T-helper 17 cell (primary cell): ENCODE measurements at places on chromosomes 13 and 19.

GRCh38 chr19:482186-483041 lies 13.9 kb upstream of the MADCAM1 start:
- DNase-seq, result no peak

DNA sequence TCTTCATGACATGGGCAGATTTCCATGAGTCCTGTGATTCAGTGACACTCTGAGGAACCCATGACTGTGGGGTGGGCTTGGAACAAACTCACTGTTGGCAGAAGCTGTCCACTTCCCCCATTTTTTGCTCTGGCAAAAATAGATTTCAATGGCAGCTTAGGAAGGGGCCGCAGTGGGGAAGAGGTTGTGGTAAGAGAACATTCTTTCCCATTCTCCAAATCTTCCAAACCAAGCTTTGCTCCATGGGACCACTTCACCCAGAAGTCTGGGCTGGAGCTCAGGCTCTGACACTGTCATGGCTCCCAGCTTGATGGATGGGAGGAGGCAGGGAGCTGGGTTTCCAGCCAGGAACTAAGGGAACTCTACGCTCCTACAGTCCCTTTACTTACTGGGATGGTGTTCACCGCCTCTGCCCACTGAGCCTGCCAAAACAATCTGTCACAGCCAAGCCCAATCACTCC lies 24.9 kb upstream of the MEDAG start:
- DNase-seq, result no peak

GRCh38 chr19:2043251-2043641 lies 7.8 kb downstream of the MKNK2 start:
- DNase-seq, result no peak

GRCh38 chr13:75071796-75072195 lies 410.2 kb downstream of the TBC1D4 start:
- no peak for DNase-seq

DNA sequence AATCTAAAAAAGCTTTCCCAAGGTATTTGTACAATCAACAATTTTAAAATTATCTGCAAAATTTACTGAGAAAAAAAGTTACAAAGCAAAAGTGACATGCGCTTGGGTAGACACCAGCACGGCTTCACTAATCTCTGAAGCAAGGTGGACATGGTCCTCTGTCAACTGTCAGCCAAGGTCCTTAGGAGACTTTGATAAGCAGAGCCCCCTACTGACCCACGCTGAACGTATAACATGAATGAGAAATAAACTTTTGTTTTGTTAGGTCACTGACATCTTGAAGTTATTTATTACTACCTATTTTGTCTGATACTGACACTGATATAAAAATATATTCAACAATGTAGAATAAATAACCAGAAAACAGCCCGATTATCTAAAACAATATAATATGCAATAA lies 100.7 kb upstream of the OBI1 start:
- DNase-seq, result no peak

DNA sequence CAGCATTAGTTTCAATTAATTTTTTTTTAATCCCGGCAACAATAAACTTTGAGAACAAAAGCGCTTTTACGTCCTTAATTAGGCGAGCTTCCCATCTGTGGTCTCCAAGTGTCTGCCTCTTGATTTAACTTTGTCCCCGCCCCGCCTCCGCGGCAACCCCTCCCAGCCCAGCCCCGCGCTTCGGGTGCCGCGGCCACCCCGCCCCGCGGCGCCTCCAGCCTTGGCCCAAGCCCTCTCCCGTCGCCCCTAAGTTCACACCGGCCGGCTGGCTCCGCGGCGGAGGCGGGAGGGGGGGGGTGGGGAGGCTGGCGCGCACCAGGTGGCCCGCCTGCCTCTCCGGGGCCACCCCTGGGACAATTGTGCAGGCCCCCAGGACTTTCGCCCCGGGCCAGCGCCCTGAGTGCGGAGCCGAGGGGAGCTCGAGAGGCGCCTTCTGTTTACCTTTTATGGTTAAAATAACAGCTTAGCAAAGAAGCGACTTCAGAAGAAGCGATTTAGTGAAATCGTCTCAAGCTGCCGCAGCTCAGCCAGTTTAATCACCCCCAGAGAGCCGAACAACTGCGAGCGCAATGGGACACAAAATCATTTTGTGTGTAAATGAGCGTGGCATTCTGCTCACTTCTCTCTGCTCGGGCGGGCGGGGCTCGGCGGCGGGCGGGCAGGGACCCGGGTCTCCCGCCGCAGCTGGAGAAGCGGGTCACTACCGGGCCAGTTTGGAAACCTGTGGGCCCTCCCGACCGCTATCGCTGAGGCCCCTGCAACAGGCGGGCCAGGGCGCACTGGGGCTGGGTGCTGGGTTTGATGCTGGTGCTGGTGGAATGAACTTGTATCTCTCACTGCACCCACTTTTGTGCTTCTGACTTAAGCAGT lies 1.4 kb downstream of the KCTD15 start:
- no peak for DNase-seq

DNA sequence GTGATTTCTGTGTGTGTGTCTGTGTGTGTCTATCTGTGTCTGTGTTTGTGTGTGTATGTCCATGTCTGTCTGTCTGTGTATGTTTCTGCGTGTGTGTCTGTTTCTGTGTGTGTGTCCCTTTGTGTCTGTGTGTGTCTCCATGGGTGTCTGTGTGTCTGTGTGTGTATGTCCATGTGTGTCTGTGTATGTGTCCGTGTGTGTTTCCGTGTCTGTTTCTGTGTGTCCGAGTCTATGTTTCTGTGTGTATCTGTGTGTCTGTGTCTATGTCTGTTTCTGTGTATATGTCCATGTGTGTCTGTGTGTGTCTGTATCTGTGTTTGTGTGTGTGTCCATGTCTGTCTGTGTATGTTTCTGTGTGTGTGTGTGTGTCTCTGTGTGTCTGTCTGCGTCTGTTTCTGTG lies 276.3 kb upstream of the SOX1 start:
- no peak for DNase-seq

- DNase-seq, result no peak
Measured at GRCh38 chr13:54536112-54536511, 1507.5 kb downstream of the OLFM4 start.

DNA sequence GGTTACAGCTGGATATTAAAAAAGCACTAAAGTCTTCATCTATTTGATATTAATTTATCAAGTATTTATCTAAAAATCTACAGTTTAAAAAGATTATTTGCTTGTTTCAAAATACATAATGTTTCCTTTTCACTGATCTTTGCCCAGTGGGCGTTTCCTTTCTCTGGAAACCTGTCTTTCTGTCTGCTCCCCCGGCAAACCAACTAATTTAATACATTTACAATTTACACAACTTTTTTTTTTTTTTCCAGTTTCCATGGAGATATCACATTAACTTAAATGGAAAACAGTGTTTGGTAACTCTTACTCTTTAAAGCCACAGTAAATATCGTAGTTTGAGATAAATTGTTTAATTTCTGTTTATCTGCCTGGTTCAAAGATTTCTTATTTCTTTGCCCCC lies 5.3 kb downstream of the GPC6 start:
- no peak for DNase-seq

GRCh38 chr19:15616627-15617270 lies 1.7 kb downstream of the CYP4F8 start:
- DNase-seq, result no peak

GRCh38 chr13:79289571-79289970 lies 116.5 kb downstream of the RBM26 start:
- DNase-seq, result no peak

GRCh38 chr13:96730676-96731075 lies 263.6 kb downstream of the OXGR1 start:
- no peak for DNase-seq

GRCh38 chr19:2475018-2475701 lies 767 bp upstream of the GADD45B start:
- DNase-seq, result peak; percentile 32

DNA sequence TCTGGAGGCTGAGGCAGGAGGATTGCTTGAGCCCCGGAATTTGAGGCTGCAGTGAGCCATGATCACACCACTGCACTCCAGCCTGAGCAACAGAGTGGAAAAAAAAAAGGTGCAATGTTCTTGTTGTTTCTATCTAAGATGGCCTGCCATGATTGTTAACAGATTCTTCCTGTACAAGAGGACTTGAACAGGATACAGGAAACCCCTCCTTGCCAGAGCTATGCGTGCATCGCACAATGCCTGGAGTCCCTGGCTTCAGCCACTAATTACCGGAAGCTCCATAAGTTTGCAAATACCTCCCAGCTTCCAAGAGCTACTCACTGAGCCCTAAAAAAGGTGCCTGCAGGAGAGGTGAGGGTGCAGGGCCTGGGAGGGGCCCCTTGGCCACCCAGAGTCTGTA lies 13.1 kb upstream of the HIF3A start:
- no peak for DNase-seq

DNA sequence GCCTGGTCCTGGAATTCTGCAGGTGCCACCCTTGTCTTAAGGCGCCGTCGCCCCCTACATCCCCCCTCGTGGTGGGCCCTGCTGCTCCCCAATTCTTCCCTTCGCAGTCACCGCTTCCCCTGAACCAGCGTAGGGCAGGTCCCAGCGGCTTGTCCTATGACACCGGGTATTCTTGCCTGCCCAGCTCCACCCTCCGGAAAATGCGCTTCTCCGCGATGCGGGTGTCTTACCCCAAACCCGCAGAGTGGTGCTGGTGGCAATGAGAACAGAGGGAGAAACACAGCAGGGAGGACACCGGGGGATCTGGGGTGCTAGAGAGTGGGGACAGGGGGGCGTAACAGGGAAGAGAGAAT lies 9.0 kb downstream of the ZNF808 start:
- DNase-seq, result no peak

- DNase-seq, result no peak
Measured at GRCh38 chr19:49669516-49669915, 3.8 kb downstream of the BCL2L12 start.
